Activated CD4-positive, alpha-beta T cell treated with anti-CD3 and anti-CD28 coated beads for 24 hours (primary cell): ENCODE measurements at places on chromosomes 1 and 21.

GRCh38 chr21:25133939-25134338, 473.3 kb downstream of the MRPL39 start:
- DNase-seq = no peak

GRCh38 chr1:109762039-109762585, 1.6 kb downstream of the EPS8L3 start:
- no peak for DNase-seq

DNA sequence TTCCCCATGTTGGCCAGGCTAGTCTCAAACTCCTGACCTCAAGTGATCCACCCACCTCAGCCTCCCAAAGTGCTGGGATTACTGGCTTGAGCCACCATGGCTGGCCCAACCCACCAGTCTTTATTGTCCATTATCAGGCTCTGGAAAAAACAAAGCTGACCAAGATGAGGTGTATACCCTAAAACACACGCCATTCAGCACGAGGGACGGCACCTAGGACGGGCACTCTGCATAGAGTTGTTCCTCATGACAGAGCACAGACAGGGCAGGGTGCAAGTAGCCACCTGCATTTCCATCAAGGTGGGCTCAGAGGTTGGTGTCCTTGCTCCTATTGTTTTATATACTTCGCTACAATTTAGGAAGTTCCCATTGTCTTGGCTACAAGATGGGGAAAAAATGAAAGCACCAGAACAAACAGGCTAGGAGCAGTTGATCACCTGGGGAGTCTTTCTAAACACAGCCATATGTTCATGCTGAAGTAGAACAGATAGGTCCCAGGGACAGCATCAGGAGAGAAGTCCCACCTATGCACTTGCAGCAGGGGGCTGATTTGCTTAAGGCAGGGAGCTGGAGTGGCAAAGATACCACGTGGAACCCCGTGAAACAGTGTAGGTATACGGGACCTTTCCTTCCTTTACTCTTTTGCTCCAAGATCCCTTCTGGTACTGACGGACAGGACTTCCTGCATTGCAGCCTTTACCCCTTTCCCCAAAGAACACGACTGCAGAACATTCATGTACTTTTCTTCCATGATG, 4.5 kb downstream of the KRTCAP2 start:
- no peak for DNase-seq

GRCh38 chr1:183577897-183578465, 12.3 kb downstream of the NCF2 start:
- no peak for DNase-seq

DNA sequence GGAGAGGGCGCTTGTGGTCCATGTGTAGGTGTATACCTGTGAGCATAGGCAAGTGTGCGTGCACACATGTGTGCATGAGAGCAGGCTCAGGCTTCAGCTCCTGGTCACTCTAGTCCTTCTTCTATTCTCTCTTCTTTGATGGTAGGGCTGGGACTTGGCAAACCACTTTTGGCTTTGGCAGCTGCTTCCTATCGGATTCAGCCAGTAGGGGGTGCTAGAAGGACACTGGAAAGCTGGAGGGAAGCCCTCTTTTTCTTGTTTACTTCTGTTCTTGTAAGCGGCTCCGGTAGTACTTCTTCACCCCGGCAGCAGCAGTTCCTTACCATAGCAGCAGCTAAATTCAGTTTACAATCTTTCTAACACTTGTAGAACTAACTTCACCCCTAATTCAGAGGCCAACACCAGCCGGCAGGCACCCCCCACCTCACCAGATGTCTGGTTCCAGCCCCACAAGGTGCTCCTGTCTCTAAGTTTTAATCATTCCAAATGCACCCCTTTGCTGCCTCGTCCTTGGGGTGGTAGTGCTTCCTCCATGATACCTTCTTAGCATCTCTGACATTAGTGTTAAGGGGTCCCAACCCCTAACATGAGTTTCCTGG, 25.1 kb downstream of the NENF start:
- DNase-seq = peak; percentile 52

DNA sequence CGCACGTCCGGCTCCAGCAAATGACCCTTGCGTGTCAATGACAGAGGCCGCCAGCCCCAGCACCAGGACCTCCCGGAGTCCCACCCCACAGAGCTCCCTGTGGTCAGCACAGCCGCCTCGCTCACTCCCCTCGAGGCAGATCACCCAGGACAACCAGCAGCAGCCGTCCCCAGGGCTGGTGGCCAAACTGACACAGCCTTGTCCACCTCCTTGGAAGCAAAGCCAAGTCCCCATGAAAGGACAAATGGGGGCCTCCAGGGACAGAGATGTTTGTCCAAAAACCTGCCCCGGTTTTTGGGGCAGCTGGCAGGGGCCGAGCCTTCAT, 2.1 kb downstream of the KRTAP10-10 start:
- DNase-seq = no peak

DNA sequence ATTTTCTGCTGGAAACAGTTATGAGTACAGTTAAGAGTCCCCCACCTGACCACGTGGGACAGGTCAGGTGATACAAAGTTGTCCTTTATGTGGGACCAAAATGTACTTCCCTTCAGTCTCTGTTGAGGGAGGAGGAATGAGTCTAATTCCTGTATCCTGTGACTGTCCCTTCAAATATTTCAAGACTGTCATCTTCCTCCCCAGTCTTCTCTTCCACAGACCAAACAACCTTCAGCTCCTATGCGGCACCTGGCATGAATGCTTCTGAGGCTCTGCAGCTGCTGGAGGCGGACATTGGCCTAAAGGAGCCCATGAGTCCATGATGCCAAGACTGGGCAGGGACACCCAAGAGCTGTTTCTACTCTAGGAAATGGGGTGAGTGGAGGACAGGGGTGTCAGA, 72.1 kb upstream of the SIM2 start:
- DNase-seq = no peak

DNA sequence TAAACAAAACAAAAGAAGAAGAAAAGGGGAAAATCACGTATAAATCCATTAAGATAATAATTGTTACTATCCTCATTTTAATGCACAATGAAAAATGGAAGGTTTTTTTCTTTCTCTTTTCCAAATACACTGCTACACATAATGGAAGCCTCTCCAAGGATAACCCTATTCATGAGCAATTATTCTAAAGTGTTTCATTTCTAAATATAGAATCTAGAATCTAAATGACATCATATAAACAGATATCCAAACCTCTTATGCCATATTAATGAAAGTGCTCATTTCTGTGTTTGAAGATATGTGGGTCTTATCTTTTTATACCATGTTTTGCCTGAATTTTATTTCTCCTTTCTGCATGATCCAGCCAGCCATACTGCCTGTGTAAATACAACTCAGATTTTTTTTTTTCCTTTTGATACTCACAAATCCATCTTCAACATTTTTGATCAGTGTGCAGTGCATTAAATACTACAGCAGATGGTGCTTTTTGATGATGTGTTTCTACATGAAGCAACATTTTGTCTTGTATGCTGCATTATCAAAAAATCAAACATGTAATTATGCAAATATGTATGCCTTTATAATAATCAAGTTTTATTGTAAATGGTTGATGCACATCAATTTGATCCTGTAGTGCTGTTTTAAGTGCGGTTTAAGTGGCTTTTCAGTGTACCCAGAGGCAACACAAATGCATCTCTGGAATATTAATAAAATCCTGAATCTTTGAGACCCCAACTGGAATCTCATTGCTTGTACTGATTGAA, 625.6 kb upstream of the PTBP2 start:
- no peak for DNase-seq

- no peak for DNase-seq
Measured at GRCh38 chr1:208654241-208654640, 410.1 kb upstream of the PLXNA2 start.

GRCh38 chr21:43585924-43586413, 73.3 kb downstream of the HSF2BP start:
- no peak for DNase-seq

GRCh38 chr1:160951443-160952128, 3.0 kb downstream of the ITLN2 start:
- peak; percentile 55 for DNase-seq

DNA sequence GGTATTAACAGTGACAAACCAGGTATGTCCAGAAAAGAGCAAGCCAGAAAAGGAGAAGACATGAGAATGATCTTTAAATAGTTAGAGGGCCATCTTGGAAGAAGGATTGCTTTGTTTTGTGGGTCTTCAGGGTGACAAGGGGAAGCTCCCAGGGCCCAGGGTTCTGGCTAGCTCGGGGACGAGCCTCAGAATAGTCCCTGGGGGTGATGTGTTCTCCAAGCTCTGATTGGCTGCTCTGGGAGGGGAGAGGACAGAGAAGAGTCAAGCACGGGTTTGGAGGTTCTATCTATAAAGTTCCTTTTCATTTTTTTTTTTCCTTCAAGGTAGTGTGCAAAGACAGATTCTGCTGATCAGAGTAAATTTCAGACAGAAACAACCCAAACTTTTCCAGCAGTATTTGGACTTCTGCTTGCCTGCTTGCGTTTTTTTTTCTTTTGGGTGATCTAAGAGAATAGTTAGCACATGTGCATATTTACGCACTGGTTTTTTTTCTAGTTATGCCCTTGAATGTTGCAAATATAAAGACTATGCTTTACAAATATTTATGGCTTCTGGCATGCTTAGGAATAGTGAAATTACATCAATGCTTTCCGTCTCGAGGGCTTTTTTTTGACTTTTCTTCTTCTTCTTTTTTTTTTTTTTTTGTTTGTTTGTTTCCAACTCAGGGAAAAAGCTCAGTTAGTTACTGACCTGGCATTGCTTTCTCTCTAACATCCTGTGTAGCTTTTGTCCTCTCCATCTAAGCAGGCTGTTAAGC, 59.7 kb downstream of the ROR1 start:
- DNase-seq = no peak

DNA sequence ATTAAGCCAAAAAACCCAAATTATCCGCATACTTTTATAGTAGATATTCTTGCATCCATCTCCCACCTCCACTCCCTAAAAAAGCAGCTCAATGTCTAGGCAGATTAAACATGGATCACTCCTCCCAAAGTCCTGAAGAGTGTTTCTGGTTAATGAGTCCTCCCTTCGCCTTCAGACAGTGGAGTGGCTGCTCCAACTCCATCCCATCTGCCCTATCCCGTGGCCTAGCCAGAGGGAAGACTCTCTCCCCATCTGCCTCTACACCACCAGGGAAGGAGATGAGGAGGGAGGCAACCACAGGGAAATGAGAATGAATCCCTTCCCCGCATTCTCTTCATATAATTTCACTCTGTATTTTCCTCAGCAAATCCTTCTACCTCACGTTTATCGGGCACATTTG, 103.8 kb downstream of the SLC45A1 start:
- DNase-seq = no peak

DNA sequence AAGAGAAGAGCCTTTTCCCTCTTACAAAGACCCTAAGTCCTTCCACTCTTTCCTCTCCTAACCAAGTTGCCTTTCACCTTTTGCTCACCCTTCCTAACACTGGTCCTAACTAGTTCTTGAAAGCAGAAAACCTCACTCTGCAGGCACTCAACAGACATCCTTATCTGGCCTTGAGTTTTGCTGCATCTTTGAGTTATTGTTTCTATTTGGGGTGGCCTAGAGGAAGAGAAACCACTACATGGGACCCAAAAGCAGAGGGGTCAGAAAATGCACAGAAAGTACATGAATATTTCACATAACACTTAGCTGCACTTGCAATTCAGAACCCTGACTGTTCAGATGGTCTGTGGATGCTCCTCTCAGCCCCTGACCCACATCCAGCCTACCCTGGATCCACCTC, 178.3 kb upstream of the SYT6 start:
- no peak for DNase-seq

DNA sequence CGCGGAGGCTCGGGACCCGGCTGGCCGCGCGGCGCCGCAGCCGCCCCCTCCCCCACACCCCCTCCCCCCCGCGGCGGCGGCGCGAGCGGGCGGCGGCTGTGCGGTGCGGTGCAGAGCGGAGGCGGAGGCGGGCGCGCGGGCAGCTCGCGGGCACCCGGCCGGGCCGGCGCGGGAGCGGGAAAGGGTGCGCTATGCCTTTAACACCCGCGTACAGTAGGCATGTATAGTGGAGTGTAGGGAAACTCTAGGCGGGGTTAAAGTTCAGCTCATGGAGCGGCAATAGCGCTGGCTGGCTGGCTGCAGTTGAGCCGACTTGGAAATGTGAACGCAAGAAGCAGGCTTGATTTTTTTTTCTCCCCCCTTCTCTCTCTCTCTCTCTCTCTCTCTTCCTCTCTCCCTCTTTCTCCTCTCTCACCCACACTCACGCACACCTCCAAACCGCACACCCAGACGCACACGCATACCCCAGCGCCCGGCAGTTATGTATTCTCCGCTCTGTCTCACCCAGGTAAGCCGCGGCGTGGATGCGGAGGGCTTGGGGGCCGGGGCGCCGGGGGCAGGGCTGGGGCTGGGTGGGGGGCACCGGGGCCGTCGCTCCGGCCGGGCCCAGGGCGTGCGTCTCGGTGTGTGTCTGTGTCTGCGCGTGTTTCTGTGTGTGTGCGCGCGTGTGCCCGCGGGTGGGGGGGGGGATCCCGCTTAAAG, at the start of gene NFIA:
Gene NFIA, plus strand, starts transcription at position 251 of the 702 bp plus-strand sequence.
- no peak for DNase-seq

DNA sequence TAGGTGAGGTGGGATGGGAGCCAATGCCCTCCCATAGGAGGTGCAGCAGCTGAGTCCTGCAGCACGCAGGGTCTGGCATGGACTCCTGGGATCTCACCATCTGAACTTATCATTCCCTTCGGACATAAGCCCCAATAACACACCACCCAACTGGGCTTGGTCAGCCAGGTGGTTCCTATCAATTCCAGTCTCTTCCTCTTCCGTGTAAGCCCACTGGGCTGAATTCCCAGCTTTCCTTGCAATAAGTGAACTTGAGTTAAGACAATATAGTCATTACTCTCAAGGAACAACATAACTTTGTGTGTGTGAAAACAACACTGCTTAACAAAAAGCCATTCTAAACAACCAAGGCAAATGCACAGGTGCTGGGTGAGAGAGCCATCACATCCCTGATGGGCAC, 86.6 kb upstream of the EDN2 start:
- DNase-seq = no peak

GRCh38 chr1:157771661-157772425, 5.1 kb downstream of the FCRL2 start:
- DNase-seq = no peak

GRCh38 chr1:94819945-94820746, at the start of gene SLC44A3:
SLC44A3 (plus strand) TSS chr1:94820357; CDS start chr1:94820452, 95 bp downstream.
- peak; percentile 4 for DNase-seq

DNA sequence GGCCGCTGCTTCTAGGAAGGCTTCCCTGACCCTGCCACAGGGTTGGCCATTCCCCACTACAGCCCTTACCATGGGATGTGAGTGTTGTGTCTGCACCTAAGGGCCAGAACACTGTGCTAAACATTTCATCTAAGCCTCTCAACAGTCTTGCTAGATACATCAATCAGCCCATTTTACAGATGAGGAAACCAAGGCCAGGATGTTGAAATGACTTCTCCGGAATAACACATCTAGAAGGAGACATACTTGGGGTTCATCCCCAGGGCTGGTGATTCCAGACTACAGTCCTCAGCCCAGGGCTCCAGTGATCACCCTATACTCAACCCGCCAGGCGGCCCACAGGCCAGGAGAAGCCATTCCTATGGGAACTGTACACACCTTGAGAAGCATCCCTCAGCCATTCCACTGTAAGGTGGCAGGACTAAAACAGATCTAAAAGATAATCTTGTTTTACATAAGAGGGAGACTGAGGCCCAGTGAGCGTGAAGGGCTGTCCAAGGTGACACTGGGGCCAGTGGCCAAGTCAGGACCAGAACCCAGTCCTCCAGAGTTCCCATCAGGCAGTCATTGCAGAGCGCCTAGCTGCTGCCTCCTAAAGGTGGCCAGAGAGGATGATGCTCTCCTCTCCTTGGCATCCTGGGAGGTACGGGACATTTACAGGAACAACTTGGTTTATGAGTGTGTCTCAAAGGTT, 119.5 kb downstream of the GLIS1 start:
- DNase-seq = no peak
